ENCODE measurements at places on chromosomes 7 and 10.

DNA sequence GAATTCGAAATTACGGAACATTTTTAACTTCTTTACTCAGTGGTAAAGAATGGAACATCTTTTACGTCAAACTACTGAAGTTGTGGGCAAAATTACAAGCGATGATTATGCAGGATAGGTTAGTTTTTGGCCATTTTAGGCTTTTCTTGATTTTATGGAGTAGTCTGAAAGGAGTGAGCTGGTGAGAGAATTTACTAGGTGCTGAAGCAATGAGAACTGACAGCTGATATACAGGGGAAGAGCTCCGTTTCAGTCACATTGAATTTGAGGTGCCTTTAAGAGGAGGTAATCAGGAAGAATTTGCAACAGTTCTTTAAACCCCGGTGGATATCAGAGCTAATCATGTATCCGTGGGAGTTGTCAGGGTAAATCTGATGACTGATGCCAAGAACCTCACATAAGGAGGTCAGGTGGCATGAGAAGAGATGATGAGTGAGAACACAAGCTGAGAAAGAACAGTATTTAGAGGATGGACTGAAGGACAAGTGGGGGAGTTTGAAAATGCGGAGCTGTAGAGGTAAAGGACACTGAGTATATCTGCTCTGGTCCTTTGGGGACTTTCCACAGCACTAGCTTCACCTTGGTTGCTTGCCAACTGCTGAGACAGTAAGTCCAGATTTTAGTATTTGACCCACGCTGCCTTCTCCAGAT lies 104.3 kb downstream of the AHR start:
- DNase-seq = no peak

DNA sequence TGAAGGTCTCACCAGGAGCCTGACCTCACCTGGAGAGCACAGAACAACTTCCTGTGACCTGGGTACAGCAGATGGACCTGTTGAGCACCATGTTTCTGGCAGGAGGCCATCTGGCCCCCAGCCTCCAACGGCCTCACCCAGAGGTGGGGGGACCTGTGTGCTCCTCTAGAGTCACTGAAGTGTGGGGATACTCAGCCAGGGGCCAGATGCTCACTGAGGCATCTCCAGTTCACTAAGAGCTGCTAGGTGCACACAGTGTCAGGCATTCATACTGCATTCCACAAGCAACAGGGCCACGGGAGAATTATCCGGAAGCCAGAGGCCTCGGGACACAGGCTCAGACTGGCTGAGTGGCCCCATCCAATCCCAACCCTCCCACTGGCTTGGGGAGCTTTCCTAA lies 161.4 kb downstream of the TCERG1L start:
- no peak for DNase-seq

- DNase-seq = no peak
Observed at GRCh38 chr7:44625526-44626471, 19.4 kb downstream of the OGDH start.

DNA sequence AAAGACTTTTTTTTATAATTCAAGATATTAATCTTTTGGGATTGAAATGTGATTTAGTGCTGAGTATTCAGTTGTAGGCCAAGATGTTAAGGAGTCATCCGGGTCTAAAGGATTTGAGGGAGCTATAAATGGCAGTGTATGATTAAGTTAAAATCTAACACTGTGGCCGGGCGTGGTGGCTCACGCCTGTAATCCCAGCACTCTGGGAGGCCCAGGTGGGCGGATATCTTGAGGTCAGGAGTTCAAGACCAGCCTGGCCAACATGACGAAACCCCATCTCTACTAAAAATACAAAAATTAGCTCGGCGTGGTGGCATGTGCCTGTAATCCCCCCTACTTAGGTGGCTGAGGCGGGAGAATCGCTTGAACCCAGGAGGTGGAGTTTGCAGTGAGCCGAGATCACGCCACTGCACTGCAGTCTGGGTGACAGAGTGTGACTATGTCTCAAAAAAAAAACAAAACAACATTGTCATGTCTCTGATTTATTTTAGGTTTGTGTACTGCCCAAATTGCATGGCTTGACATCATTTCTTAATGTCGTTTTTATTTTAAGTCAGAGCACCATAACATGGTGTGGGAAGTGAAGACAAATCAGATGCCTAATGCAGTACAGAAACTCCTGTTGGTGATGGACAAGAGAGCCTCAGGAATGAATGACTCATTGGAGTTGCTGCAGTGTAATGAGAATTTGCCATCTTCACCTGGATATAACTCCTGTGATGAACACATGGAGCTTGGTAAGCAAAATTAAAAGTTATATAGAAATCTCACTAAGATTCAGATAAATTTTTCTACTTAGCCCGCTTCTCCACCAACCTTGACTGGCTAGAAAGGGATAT lies 10.7 kb downstream of the HBP1 start:
- DNase-seq = no peak

- DNase-seq = no peak
Observed at GRCh38 chr10:119815671-119816070, 57.0 kb downstream of the MCMBP start.

DNA sequence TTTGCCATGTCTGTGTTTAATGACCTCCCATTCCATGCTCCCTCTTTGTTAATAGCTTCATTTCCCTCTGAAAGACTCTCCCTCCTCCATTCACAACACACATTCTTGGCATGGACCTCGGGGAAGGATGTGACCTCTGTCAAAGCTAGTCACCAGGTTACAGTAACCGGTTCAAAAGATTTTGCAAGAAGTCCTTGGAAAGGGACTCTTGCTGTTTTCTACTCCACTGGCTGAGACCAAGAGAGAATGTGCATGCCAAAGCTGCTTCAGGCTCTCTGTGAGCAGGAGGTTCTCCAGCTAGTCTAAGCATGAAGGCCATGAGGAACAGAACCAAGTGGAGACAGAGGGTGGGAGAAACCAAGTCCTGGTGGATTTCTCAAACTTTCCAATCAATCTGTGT lies 732.6 kb downstream of the CCSER2 start:
- no peak for DNase-seq

- no peak for DNase-seq
Observed at GRCh38 chr10:94287336-94287735, 75.4 kb downstream of the NOC3L start.

GRCh38 chr7:3112479-3113134 lies 68.9 kb upstream of the CARD11 start:
- DNase-seq = peak; percentile 64

GRCh38 chr7:155609185-155609584 lies 35.3 kb upstream of the RBM33 start:
- DNase-seq = no peak

GRCh38 chr7:2859952-2860351 lies 15.8 kb upstream of the GNA12 start:
- no peak for DNase-seq

DNA sequence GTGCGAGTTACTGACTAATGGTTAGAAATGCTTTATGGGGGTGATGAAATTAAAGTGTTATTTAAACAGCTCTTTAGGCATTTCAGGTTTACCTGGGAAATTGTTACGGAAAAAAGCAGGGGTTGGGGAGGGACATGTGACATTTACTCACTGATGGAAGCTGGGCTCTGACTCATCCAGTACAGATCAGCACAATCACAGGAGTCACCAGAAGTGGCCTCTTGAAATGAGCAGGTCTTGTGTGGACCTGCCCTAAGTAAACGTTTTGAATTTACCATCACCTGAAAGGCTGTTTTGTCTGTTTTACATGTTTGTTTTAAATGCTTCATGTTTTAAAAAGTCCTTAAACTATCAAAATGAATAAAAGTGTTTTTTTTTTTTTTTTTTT lies 2.3 kb downstream of the GLRX3 start:
- no peak for DNase-seq

GRCh38 chr7:104272767-104273384 lies 55.5 kb upstream of the LHFPL3 start:
- DNase-seq = peak; percentile 46

GRCh38 chr10:54900584-54900983 lies 99.6 kb upstream of the PCDH15 start:
- DNase-seq = no peak

DNA sequence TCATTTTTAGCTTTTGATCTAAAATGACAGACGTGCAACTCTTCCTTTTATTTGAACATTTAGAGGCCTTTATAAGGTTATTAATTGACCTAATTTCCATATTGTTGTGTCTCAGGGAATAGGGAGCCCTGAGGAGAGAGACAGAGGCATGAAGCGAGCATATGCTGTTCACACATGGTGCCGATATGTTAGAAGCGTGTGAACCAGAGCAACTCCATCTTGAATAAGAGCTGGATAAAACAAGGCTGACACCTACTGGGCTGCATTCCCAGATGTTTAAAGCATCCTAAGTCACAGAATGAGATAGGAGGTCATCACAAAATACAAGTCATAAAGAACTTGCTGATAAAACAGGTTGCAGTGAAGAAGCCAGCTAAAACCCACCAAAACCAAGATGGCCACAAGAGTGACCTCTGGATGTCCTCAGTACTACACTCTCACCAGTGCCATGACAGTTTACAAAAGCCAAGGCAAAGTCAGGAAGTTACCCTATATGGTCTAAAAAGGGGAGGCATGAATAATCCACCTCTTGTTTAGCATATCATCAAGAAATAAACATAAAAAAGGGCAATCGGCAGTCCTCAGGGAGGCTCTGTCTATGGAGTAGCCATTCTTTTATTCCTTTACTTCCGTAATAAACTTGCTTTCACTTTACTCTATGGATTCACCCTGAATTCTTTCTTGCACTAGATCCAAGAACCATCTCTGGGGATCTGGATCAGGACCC lies 80.1 kb downstream of the SEC61G start:
- no peak for DNase-seq

GRCh38 chr7:115816318-115816974 lies 214.1 kb downstream of the TFEC start:
- peak; percentile 16 for DNase-seq

GRCh38 chr7:5580714-5581395 lies 157.2 kb upstream of the TNRC18 start:
- DNase-seq = peak; percentile 42

- DNase-seq = peak; percentile 48
Observed at GRCh38 chr7:2873686-2874551, 29.8 kb upstream of the GNA12 start.

GRCh38 chr10:114801411-114801813 lies 20.2 kb upstream of the FHIP2A start:
- no peak for DNase-seq

GRCh38 chr10:60964257-60965235 lies 20.6 kb upstream of the RHOBTB1 start:
- peak; percentile 76 for DNase-seq

- no peak for DNase-seq
Observed at GRCh38 chr7:121041516-121042148, 53.1 kb downstream of the CPED1 start.

DNA sequence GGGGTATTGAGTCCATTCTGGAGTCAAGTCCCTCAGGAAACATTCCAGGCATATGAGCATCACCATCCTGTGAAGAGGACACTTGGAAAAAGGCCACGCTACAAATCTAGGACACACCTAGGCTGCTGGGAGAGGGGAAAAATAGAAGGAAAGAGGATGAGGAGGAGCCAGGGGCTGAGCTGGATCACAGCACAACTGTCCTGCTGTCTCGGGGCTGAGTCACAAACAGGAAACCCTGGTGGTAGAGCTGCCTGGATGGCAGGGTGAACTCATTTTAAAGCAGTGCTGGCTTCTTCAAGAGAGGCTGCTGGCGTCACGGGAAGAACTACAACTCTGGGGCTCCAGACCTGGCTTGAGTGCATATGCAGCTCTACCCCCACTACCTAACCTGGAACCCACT lies 151.5 kb downstream of the RNF216 start:
- DNase-seq = no peak

- no peak for DNase-seq
Observed at GRCh38 chr10:11232222-11232961, 214.7 kb downstream of the CELF2 start.

DNA sequence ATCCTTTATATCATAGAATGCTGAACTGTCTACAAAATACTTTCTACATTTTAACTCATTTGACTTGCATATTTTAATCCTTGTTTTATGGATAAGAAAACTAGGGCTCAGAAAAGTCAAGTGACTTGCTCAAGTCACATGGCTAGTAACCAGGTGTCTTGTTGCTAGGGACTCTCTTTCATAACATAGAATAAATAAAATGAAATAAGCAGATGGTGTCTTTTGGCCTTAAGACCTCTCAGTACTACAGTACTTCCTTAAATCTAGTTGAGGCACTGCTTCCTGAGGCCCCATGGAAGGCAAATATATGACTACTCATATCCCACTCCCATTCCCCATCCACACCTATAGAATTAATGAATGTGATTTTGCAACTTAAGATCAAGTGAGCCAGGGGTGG lies 87.9 kb downstream of the CDK6 start:
- no peak for DNase-seq

GRCh38 chr7:7620236-7620635 lies 20.3 kb upstream of the UMAD1 start:
- DNase-seq = no peak

DNA sequence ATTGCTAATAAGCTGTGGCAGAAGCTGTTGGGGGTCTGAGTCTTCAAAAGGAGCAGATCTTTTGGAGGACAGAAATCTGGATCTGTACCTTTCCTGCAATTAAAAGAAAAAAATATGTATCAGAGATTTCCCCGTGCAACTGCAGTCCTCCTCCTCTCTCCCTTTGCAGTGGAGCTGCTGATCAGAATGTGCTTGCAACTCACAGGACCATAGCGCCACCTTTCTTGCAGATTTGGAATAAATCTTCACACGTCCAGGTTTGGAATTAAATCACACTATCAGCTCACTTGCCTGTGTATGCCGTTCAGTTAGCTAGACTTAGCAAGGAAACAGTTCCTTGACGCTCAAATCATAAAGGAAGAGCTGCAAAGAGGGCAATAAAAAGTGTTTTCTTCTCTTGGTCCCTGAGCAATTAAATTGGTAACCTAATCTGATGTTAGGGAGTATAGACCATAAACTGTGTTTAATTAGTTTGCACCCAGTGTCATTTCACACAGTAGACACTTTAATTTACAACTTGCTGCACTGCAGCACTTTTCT lies 77.4 kb downstream of the PON1 start:
- peak; percentile 76 for DNase-seq

DNA sequence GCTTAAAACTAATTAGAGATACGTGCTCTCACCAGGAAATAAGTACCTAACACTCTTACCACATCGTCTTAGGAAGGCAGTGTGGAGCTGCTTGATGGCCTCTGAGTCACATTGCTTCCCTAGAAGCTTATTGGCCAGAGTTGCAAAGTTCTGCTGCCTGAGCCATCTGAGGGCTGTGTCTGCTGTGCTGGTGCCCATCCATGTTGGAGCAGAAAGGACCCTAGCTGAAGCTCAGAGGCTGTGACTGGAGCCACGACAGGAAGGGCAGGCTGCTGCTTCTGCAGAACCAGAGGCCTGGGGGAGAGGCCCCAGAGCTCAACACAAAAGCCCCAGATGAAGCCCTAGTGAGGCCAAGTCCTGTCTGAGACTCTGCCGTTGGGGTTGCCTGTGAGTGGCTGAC lies 64.8 kb upstream of the IGFBP3 start:
- no peak for DNase-seq

- no peak for DNase-seq
Observed at GRCh38 chr7:29494350-29494749, 69.3 kb upstream of the PRR15 start.

DNA sequence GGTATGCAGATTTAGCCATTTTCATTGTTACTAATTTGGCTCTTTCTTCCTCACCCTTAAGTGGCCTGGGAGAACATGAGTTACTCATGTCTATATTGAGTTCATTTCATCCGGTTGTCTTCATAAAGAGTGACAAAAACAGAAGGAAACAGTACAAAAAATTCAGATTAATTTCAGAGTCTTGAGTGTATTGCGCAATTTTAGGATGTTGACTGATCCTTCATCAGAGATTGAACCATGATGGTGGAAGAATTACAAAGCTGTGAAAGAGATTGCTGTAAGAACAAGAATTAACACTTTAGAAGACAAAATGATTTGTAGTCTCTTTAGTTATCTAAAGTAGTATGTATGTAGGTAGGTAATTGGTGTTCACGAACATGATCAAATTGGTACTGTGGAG lies 194.0 kb upstream of the PPP1R3A start:
- DNase-seq = no peak

All from iPS-NIHi11 (cell line).